ENCODE measurements at places on chromosomes 6 and 20. TPM values are rescaled to one million over a fixed set of nuclear protein-coding genes. Genes with fewer than 3 reads are reported as not detected.

DNA sequence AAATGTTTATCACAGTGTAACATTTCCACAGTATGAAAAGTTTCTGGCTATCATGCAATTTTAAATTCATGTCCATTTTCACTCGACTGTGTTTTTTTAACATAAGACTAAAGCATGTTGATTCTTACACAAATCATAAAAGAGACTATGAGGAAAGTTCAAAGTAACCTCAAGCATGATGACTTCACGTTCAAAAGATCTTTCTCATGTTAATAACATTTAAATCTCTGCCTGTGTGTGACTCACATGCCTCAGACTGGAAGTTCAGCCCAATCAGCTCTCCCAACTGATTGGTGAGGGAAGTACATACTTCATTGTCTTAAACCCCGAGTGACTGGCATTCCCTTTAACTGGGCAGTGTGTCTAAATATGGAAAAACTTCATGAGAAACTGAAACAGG lies 37.4 kb downstream of the ATXN1 start:
- H3K27ac ChIP-seq = no peak overlapping the region
- H3K36me3 ChIP-seq = no peaks in the 10 kb centered on the region
- DNase-seq = no peak
- no peaks in the 10 kb centered on the region for H3K27me3 ChIP-seq
- no peak overlapping the region for H3K4me3 ChIP-seq

DNA sequence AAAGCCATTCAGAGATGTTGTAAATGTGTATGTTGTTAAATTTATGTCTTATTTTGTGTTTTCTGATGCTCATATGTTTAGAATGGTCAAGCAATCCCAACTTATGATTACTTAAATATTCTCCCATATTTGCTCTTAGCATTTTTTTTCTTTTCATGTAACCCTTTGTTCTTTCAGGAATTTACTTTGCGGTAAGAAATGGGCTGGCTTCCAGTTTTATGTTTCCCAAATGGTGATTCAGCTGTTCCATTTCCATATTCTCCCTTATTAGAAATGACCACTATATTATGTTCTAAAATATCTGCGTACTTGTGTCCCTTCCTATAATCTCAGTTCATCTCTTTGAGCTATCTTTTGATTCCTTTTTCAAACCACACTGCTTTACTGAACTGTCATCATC lies 113.7 kb downstream of the CDH26 start:
- no peaks in the 10 kb centered on the region for H3K27me3 ChIP-seq
- H3K27ac ChIP-seq = no peak overlapping the region
- no peaks in the 10 kb centered on the region for H3K36me3 ChIP-seq
- H3K4me1 ChIP-seq = no peaks in the 10 kb centered on the region

DNA sequence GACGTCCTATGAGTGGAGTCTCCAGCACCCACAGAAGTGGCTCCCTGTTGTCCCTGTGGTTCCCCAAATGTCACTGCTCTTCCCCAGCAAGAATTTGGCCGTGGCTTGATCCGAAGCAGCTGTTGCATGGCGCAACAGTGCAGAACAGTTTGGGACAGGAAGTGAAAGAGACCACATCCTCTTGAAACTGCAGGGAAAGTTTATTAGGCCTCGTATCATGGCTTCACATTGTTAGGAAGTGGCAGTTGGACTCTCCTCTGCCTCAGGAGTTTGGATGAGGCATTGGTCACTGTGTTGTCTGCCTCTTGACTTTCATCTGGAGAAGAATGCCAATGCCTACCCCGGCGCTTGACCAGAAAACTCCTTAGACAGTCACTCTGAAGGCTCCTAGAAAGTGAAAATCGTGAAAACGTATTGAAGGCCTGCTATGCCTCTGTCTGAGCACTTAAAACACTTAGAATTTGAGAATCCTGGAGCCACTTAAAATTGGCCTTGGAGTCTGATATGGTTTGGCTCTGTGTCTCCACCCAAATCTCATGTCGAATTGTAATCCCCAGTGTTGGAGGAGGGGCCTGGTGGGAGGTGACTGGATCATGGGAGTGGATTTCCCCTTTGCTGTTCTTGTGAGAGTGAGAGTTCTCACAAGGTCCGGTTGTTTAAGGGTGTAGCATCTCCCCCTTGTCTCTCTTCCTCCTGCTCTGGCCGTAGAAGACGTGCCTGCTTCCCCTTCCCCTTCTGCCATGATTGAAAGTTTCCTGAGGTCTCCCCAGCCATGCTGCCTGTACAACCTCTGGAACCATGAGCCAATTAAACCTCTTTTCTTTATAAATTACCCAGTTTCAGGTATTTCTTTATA lies 334.9 kb upstream of the JARID2 start:
- H3K4me3 ChIP-seq = no peak overlapping the region
- no peak overlapping the region for H3K27ac ChIP-seq
- DNase-seq = peak; percentile 17
- H3K36me3 ChIP-seq = no peaks in the 10 kb centered on the region
- H3K4me1 ChIP-seq = peaks cover 23% of the 10 kb centered on the region

ZNF335 gene
- total RNA-seq = 41.9 TPM

OR2H1 gene
- total RNA-seq = not detected
